Fibroblast of villous mesenchyme (primary cell): ENCODE measurements at places on chromosomes 3 and 15.

- DNase-seq, result peak; percentile 46
Measured at GRCh38 chr15:57160823-57161560, 215.3 kb upstream of the CGNL1 start.

- peak; percentile 79 for DNase-seq
Measured at GRCh38 chr15:59232476-59232875, 25.8 kb downstream of the LDHAL6B start.

GRCh38 chr15:48644467-48644826, 1.1 kb downstream of the FBN1 start:
- DNase-seq, result peak; percentile 39

DNA sequence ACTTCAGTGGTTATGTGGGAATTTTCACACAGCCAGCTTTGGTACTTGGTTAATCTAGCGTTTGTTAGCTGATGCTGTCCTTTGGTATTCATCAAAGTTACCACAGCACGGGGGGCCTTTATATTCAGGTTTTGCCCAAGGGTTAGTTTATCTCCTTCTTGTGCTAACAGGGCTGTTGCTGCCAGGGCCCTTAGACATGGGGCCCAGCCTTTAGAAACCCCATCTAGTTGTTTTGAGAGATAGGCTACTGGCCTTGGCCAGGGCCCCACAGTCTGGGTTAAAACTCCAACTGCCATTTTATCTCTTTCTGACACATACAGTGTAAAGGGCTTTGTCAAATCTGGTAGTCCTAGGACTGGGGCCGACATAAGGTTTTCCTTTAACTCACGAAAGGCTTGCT, 7.5 kb upstream of the DNAAF4 start:
- DNase-seq, result no peak

- DNase-seq, result no peak
Measured at GRCh38 chr3:135532021-135532420, 433.5 kb upstream of the PPP2R3A start.

DNA sequence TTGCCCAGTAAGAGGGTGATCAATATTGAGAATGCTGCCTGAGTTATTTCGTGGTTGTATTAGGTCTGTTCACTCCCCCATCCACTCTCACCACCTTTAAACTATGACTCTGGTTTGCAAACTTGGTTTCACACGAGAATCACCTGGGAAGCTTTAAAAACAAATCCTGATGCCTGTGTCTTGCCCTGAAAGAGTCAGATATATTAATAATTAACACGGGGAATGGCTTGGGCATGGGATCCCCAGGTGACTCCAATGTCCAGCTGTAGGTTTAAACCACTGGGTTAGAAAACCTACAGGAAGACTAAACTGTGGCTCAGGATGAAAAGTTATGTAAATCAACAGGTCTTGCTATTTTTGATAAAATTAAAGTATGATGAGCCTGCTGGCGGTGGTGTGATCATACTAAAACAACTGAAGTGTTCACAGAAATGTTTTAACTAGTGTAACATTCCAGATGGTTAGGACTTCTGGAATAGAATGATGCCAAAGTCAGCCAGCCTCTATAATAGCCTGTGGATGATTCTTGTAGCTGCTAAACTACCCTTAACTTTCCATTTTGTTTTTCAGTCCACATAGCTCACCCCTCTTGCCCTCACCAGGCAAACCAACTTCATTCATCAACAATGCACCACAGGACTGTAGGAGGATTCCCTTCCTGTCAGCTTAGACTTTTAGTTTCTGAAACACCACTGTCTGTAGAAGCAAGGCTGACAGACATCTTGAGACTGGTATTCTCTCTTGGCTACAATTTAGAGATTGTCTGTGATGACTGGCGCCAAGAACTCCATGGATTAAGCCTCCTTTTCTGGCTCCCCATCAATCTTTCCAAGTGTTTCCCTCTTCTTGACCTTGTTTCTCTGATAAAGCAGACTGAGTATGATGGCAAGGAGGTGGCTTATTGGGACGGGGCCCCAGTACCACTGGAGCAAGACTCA, 119.1 kb upstream of the ADAMTS9 start:
- DNase-seq, result no peak

- DNase-seq, result no peak
Measured at GRCh38 chr15:29071232-29071881, 185.6 kb downstream of the APBA2 start.

- no peak for DNase-seq
Measured at GRCh38 chr3:139572847-139573672, 33.5 kb upstream of the RBP1 start.

GRCh38 chr15:75348034-75348561, 1.3 kb downstream of the NEIL1 start:
- DNase-seq, result no peak

DNA sequence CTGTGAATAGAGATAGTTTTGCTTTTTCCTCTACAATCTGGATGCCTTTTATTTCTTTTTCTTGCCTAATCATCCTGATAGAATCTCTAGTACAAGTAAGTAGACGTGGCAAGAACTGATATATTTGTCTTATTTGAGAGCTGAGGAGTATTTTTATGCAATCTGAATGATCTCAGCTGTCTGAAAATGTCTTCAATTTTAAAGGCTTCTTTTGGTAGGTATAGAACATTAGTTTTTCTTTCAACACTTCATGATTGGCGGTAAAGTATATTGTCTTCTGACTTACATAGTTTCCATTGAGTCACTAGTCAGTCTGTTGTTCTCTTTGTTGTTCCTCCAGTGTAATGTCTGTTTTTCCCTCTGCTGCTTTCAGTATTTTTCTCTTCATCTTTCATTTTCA, 31.3 kb downstream of the MGA start:
- DNase-seq, result peak; percentile 20

- DNase-seq, result no peak
Measured at GRCh38 chr3:34676436-34676835, 878.0 kb downstream of the PDCD6IP start.

GRCh38 chr3:132293251-132293650, 24.0 kb upstream of the ACP3 start:
- DNase-seq, result no peak

DNA sequence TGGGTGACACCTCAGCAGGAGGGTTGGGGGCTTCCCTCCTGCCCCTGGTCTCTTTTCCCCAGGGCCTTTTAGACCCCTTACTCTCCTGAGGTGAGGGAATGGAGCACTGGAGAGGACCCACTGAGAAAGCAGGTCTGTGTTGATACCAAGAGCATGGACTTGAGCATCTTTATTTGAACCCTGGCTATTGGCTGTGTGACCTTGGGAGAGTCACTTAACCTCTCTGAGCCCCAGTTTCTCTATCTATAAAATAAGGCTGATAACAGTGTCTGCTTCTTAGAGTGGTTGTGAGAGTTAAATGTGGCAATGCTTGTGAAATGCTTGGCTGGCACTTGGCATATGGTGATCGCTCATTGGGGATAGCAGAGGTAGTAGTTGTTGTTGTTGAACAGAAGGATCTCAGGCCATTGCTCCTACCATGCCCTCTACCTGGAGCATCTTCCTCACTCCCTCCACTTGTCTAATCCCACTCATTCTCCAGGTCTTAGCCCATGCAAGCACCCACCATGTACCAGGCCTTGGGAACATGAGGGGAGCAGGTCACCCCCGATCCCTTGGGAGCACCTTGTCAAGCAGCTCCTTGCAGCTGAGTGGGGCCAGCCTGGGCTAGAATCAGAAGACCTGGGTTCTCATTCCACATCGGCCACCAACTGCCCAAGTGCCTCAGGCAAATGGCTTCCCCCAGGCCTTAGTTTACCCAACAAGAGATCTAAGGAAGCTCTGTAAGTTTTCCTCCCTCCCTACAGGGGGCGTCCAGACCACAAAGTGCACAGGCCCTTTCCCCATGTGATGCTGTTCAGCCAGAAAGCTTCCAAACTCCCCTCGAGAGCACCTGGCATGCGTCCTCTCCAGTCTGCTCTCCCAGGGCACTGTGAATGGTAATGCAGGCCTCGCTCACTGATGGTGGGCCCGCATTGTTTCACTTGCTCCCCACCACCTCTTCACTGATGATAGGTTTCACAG, 96.7 kb downstream of the LSM3 start:
- no peak for DNase-seq

GRCh38 chr3:170714562-170715535, 129.0 kb upstream of the SLC7A14 start:
- DNase-seq, result peak; percentile 87

DNA sequence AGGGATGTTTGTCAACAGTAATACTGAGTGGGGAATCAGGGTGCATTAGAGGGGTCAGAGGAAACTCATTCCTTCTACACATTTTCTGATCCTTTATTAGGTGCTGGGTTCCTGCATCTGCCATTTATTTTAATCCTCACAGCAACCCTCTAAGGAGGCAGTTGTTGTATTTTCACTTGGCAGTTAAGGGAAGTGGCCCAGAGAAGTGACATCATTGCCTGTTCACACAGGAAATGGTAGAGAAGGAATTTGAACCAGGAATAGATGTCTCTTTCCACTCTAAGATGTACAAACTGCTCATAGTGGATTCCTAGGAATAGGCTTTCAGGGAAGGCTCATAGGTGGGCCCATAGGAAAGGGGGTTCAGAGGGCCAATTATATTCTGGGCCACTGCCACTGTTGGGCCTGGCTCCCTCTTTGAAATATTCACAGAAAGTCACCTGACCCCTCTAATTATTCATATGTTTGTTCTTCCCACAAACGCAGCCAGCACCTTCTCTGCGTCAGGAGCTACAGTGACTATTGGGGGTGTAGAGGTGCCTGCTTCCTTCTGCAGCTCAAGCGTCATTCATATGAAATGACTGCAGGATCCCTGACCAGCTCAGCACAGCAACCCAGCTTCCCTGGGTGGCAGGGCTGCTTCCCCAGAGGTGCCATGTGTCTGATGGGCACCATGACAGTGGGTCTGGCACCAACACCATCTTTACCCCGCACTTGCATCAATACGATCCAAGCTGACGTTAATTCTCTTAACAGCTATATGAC, 163.9 kb upstream of the SMAD3 start:
- DNase-seq, result peak; percentile 25

DNA sequence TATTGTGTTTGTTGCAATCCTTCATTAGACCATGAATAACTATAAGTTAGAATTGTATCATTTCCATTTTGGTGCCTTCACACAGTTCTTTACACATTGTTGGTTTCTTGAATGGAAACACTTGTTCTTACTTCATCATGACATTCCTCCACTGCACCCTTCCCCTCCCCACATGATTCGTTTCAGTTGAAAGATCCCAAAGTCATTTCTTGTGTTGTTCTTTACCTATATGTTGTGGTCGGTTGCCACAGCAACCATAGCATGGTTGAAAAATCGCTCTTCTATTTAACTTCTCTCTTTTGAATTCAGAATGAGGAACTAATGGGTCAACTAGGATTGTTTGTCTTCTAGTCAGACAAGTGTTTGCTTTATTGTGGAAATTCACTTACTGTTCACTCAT, 103.3 kb downstream of the IL1RAP start:
- DNase-seq, result no peak

DNA sequence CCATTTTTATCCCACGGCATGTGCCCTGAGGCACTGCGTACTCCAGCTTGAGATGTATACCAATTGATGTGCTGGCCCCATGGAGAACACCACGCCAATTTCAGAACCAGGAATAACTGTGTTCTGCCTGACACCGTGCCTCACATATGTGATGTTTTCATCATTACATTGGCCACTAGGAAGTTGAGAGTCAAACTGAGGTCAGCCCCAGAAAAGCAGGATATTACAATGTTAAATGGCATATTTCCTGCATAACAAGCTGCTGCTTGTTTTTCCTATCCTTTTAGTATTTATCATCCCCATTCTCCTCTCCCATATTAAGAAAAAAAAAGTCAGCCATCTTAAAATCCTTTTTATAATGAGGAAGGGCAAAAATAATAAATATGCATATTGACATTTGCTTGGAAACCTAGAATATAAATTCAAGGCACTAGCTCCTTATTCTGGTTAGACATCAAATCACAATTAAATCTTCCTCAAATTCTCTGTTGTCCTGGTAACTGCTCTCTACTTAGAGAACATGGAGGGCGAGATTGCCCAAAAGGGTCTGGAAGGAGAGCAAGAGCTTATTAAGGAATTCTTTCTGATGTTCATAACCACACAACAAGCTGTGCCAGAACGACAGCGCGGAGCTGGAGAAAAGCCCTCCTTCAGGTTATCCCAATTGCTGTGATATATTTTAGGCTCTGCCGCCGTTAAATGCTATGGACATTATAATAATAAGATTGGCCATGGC, 112.6 kb downstream of the UACA start:
- no peak for DNase-seq

DNA sequence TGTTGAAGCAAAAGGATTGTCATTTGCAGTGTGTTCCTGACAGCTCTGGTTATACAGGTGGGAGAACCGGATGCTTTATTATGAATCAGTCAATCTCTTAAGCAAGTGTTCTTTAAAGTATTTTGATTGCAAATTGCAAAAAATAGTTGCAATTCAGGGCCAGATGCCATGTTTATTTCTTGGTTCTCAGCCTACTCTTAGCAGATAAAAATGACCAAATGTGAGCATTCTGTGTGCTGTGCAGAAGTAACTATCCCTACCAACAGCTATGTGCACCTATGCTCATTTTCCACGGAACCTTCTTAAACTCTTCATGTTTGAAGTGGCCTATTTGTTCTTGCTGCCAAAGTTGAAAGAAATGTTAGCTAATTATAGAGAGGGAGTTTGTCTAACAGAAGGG, 262.3 kb upstream of the RASGRP1 start:
- DNase-seq, result no peak

DNA sequence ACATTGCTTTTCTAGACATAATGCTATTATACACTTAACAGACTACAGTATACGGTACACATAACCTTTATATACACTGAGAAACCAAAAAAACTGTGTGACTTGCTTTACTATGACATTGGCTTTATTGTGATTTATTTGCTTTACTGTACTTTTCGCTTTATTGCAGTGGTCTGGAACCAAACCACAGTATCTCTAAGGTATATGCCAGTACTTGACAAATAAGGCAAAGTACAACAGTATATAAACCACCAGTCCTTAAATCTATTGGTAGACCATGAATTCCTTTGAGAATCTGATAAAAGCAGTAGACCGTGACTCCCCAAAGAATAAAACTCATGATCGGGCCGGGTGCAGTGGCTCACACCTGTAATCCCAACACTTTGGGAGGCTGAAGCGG, 50.3 kb downstream of the HERC1 start:
- no peak for DNase-seq

DNA sequence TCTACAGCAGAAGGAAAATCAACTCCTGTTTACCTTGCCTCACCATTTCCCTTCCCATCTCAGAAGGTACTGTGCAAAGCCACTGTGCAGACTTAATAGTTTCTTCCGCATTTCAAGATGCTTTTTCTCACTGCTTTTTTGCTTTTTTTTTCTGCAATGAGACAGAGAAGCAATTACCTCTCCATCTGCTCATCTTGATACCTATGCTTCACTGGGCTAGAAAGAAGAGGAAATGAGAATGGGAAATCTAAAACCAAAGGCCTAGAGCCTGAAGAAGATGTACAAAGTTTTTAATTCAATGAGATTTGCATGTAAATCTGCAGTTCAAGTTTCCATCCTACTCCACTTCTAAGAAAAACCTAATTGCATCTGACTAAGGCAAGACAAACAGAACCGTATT, 238.1 kb upstream of the SETMAR start:
- DNase-seq, result no peak

DNA sequence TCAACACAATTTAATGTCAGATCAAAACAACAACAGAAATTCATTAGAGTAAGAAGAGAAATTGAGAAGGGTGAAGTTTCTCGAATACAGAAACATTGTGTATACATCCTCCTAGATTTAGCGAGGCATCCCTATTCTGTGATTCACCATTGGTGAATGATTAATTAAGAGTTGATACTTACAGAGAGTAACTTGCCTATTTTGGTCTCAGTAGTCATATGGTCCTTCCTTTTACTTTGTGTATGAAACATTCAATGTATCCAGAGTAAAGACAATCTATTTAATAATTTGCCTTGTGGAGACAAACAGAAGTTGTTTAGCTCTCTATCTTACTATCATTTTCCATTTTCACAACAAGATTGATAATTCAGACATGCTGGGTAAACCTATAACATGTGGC, 432.0 kb downstream of the ZPLD1 start:
- DNase-seq, result no peak
